ENCODE measurements at places on chromosomes 7 and 10.
A peak's percentile ranks its signal among the peaks of the same experiment; 100 is the strongest.

DNA sequence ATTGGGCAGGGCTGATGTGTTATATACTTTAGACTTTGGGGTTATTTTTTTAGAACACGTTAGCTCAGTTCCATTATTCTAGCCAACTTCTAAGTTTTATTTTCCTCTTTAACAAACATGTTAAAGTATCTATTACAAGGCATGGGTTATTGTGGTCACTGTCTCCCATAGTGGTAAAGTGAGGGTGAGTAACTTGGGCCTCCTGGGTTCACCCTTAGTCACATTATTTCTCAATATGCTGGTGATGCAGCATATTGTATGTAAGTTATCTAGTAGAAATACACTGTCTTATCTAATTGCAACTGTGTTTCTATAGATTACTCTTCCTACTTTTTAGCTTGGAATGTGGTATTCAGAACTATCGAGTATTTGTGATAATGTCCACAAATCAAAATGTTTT, 65.9 kb downstream of the BBS9 start:
- peak; percentile 86 for DNase-seq

DNA sequence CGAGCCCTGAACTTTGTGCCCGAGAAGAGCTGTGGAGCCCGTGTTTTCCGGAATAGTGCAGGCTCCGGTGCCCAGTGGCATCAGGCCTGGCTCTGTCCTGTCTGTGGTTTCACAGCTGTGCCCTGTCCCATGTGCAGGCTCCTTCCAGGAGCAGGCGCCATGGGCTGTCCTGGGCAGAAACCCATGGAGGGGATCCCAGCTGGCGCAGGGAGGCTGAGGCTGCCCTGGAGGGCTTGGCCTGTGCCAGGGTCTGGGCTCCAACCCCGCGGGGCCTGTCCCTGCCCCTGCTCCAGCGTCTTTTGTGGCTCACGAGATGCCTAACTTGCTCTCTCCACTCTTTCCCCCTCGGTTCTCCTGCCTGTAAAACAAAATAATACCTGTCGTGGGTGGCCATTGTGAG, 23.3 kb upstream of the CRHR2 start:
- DNase-seq = no peak

DNA sequence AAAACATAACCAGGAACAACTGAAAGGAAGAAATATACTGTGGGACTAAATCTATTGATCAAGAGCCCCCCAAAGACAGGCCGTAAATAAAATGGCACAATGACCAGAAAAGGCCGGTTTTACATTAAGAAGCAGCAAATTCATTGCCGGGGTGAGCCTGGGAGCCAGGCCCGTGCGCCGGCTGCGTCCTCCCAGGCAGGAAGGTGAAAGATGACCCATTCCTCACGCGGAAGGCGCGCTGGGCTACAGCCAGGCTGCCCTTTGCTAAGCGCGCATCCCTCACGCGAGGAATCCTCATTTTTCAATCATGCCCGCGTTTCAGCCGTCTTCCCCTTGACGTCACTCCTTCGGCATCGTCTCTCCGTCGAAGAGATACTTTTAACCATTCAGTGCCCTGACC, 47.6 kb upstream of the MGMT start:
- DNase-seq = no peak

GRCh38 chr7:12963435-12963834, 276.0 kb downstream of the ARL4A start:
- no peak for DNase-seq

DNA sequence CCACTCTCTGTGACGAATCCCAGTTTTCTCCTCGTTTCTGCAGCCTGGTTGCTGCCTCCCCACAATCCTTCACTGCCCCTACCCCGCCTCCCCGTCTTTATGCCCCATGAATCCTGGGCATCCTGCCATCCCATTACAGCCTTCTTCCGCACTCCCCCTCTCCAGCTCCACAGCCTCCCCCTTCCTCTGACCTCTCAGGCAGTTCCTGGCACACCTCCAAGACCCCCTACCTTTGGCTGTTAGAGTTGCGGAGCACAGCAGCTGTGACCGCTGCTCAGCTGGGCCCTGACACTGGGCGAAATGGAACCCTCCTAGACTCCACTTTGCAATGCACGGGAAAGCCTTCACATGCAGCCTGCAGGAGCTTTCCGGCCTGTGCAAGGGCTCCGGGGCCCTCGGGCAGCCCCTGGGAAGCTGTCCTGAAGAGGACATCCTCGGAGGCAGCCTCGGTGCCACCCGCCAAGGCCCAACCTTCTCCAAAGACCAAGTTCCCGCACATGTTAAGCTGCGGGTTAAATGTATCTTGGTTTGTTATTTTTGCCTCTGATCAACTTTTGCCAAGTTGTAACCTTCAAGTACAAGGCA, 400.7 kb upstream of the MKI67 start:
- no peak for DNase-seq

GRCh38 chr10:123275136-123275564, 120.9 kb downstream of the BUB3 start:
- no peak for DNase-seq

DNA sequence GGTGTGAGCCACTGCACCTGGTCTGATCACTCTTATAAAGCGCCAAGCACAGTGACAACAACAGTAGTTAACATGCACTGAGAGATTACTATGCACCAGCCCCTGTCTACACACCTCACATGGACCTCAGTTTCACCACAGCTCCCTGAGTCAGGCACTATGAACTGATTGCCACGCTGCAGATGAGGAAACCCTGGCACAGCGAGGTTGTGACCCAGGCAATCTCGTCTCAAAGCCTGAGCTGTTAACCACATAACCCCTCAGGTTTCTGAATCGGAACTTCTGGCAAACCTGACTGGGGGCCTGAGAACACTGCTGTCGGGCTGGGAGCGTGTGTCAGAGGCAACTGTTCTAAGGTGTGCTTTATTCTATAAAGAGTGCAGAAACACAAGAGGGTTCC, 150.8 kb downstream of the RNF216 start:
- peak; percentile 32 for DNase-seq

GRCh38 chr10:131083915-131084790, 227.4 kb downstream of the TCERG1L start:
- no peak for DNase-seq

GRCh38 chr7:29605671-29606070, 42.0 kb downstream of the PRR15 start:
- DNase-seq = no peak

DNA sequence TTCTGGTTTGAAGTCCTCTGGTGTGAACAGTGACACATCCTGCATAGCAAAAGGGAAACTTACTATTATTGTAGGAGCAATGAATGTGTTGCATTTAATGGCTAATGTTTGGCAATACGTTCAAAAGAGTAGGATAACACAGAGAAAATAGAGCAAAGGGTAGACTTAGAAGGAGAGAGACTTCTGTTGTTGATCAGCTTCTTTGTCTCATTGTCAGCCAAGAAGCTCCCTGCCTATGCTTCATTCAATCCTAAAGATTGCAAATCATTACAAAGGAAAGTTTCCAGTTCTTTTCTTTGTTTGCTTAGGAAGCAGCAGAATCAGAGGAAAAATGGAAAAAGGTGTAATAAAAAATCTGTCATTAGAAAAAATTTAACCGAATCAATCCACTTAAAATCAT, 7.9 kb upstream of the TSPAN13 start:
- DNase-seq = peak; percentile 1

- no peak for DNase-seq
Observed at GRCh38 chr7:2376351-2377154, 21.9 kb downstream of the EIF3B start.

DNA sequence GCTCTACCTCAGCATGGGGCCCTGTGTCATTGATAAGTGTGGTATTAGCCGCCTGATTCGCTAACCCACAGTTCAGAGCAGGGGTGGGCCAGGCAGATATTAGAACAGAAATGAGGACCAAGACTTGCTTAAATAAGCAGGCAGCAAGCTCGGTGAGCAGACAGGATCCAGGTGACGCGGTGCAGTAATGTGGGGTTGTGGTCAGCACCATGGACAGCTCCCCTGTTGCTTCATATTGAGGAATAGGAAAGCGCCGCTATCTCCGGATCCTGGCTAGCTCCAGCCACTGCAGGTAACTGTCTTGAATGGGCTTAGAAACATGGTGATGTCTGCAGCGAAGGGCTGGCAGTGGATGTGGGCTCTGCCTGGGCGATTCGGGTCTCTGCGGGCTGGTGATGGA, 51.3 kb upstream of the GPR26 start:
- no peak for DNase-seq

DNA sequence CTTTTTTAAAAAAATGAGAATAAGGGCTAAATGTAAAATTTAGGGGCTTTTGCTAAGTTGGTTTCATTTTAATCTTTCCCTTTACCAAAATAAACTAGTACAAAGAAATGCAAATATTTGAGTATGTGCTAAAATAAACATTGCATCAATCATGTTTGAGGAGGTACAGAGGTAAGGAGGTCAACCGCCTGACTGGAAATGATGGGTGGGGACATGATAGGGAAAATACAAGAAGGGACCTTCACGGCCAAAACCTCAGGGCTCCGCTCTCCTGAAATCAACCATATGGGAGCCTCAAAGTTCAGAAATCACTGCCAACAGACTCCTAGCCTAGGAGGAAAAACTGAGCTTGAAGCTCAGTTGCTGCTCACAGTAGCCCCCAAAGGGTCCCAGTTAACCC, 207.6 kb downstream of the AHR start:
- DNase-seq = no peak

DNA sequence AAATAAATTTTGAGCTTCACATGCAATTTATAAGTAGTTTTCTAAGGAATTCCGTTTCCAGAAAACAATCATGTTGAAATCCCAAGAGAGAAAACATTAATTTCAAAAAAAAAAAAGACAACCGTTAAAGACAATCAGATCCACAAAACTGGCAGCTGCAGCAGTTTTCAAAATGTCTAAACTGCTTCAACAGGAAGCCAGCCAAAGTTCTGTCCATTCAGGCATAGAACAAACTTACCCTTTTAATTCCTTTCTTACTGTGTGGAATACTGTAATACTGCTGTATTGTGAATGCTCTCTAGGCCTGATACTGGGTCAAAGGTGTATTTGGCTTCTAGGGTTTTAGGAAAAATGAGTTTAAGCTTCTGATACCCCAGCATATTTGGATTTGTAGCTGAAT, 31.6 kb downstream of the HOXA1 start:
- DNase-seq = peak; percentile 54

DNA sequence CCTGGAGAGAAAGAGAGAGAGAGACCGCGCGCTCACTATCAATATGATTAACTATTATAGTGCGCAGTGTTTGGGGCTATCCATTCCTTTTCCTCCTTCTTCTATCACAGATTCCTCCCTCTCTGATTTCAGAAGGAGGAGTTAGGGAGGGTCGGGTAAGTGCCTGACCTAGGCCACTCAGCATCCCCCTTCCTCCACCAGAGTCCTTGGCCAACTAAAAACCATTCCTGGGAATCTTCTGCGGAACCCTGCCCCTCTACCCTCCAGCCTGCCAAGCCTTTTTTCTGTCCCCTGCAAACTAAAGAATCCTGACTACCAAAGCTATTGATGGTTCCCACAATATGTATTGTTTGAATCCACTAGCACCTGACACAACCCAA, 256.2 kb upstream of the NFE2L3 start:
- DNase-seq = no peak

GRCh38 chr7:124536156-124536762, 229.3 kb downstream of the GPR37 start:
- DNase-seq = no peak

Data from fibroblast of gingiva (primary cell).